ENCODE measurements at places on chromosomes 7 and 10. TPM values are rescaled to one million over a fixed set of nuclear protein-coding genes. Genes with fewer than 3 reads are reported as not detected.

GRCh38 chr7:35695473-35695850 is 527 bp upstream of the HERPUD2 start:
- no peak for DNase-seq

- DNase-seq: peak; percentile 76
Observed at GRCh38 chr10:110498087-110498981, 627 bp downstream of the DUSP5 start.

RHOBTB1 gene
- 14.1 TPM for total RNA-seq

GRCh38 chr10:61757525-61758397 is 95.0 kb downstream of the CABCOCO1 start:
- no peak for DNase-seq

GRCh38 chr10:21943633-21944265 is 59.8 kb downstream of the DNAJC1 start:
- no peak for DNase-seq

- no peak for DNase-seq
Observed at GRCh38 chr7:141045126-141045841, 28.6 kb upstream of the TMEM178B start.

GRCh38 chr10:75233444-75234016 is 2.2 kb downstream of the COMTD1 start:
- DNase-seq: no peak

DNA sequence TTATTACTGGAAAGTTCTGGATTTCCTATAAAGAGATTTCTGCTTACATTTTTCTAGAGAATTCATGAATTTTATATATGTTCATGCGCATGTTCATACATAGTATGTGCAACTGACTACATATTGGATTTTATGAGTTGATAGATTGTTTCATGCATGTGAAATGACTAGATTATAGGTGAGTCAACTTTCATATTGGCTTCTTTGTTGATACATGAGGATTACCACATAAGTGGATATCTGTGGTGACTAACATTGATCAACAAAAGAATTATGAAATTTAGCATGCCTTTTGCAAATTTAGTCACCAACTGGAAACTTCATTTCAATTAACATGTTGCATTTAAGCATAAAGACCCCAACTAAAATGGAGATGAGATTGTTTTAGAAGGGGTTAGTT is 99.0 kb downstream of the GNAT3 start:
- DNase-seq: no peak

- no peak for DNase-seq
Observed at GRCh38 chr7:6157685-6158423, 114.6 kb downstream of the CYTH3 start.

DNA sequence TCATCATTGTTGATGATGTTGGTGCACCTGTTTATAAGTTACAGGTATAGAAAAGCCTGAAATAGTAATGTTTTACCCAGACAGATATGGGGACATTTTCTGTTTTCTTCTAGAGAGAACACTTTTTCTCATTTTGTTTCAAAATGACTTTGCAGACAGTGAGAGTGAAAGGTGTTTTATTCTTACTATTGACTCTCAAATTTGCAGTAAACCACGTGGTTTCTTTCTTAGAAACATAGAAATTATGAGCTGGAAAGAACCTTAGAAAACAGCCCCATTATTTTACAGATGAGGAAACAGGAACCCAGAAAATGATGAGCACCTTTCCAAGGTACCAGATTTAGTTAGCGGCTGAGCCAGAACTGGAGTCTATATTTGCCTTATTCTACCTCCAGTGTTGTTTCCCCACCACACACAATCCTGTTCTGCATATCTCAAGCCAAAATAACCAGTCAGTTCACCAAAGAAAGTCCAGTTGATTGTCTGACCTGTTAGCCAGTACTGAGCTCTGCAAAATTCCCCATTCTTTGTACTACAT is 138.9 kb upstream of the AHR start:
- no peak for DNase-seq

GRCh38 chr7:117095055-117095454 is 141.8 kb downstream of the ST7 start:
- DNase-seq: no peak

DNA sequence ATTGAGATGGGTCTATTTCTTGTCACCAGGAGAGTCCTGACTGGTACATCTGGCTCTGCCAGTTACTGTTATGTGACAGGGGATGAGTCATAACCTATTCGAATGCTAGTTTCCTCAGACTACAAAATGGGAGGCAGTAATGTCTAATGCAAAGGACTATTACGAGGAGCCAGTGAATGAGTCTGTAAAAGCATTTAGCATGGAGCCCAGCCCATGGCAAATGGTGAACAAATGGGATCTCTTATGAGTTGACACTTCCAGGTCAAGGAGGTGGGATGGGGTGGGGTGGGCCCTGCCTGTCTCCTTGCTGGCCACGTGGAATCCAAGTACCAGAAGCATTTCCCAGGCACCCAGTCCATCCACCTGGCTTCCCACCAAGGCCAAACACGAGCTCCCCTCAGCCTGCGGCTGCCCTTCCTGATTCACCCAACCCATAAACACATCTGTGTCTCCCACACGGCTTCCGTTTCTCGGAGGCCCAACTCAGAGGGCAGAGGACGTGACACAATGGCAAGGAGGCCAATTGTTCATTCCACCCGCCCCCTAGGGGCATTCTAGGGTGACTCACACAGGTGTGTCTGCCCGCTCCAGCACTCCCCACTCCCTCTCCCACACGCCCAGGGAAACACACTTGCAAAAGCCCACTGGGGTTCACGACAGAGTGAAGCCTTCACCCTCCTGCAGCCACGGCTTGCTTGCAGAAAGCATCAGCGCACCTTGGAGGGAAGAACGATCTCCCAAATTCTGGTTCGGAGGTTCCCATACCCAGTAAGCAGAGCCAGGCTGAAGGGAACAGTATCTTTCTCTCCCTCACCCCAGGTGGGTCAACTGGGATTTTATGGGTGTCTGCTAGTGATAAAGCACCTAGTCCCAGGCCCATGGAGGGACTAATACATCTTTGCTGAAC is 109.8 kb downstream of the SH3PXD2A start:
- DNase-seq: no peak

GRCh38 chr10:13684806-13685482 is 98.2 kb downstream of the PRPF18 start:
- DNase-seq: no peak

NOS3 gene
- total RNA-seq: 13.1 TPM

DNA sequence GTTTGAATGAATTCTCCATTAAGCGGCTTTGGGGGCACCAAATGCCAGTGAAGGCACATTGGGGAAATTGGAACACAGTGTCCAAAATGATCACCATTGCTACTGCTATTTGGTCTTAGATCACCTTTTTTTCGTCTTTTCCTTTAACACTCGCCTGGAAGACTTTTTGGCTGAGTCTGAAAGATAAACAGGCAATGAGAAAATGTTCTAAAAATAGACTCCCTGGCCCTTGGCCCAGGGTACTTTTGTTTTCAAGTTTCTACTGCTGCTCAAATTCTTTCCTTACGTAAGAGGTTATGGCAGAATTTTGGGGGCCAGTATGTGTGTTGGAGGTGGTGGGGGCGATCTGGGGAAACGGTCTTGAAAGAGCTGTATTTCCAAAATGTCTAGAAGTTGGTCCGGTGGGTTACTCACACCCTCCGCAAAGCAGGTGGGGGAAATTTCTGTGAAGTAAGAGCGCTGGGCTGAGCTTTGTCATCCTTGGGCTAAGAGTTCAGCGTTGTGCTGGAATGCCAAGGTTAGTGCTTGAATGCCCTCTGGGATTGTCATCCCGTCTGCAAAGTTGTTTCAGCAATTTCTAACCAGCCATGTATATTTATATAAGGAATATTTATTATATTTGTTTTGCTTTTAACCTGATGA is 1.3 kb upstream of the ITPRIP start:
- DNase-seq: no peak

DNA sequence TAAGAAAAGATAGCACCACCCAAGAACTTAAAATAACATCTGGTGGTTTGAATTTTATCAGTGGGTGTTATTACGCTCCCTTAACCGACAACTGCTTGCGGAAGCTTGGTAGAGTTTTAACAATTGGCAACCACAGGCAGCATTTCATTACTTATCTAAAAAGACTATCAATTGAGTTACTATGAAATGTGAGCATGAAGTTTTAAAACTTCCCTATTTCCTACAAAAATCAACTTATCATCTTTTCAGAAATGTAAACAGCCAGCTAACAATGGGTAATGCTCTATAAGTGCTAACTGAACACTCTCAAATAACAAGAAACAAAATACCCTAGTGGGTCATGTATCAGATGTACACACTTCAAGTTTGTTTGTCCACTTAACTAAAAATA is 68.8 kb downstream of the OSBPL3 start:
- no peak for DNase-seq

- no peak for DNase-seq
Observed at GRCh38 chr10:78650122-78650521, 418.6 kb upstream of the ZMIZ1 start.

- no peak for DNase-seq
Observed at GRCh38 chr7:50531928-50532327, 33.3 kb downstream of the DDC start.

DNA sequence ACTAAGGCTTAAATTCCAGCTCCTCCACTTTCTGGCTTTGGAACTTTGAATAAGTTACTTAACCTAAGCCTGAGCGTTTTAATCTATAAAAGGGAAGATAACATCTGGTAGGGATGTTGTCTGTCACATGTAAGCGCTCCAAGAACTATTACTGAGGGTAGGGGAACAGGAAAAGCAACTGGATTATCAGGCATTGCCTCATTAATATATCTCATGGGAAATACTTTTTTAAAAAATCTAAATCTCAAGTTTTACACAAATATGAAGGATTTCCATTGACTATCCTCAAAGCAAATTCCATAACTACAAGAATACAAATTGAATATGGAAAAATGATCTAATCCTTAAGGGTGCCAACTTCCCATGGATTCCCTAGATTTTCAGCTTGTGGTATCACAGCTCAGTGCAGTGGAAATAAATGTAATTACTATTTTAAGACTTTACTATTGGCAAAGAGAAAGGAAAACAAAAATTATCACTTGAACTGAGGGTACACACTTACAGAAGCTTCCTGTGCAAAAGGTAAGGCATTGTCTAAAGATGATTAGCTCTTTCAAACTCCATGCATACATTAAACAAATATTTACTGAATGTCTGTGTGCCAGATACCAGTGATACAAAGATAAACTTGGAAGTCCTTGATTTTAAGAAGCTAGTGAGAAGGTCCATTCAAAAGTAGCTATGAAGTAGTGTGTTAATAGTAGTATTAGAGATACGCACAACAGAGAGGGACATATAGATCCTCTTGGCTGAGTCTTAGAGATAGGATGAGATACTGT is 38.4 kb downstream of the NT5C2 start:
- no peak for DNase-seq

DNA sequence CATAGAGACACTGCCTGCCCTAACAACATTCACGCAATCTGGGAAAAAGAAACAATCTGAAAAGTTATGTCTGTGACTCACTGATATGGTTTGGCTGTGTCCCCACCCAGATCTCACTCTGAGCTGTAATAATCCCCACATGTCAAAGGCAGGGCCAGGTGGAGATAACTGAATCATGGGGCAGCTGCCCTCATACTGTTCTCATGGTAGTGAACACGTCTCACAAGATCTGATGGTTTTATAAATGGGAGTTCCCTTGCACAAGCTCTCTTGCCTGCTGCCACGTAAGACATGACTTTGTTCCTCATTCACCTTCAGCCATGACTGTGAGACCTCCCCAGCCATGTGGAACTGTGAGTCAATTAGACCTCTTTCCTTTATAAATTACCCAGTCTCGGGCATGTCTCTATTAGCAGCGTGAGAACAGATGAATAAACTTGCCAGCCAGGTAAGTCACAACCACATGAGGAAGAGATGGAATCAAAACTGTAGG is 341.5 kb upstream of the AOAH start:
- no peak for DNase-seq

GRCh38 chr7:26100406-26101339 is 51.3 kb upstream of the NFE2L3 start:
- DNase-seq: peak; percentile 24

DNA sequence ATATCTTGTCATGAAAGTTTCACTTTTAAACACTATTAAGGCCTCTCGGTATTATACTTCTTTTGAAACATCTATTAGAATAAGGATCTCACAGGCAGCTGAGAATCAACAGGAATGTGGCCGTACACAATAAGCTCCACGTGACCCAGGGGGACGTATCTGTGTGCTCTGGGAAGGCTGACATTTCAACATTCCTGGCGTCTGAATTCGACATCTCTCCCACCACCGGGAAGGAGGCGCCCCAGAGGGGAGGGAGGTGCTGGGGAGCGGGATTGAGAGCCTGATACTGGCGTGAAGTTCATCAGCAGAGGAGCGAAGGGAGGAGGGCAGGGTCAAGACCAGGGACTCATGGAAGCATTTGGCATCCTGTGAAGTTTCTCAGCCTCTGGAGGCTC is 401.3 kb downstream of the DNAJB6 start:
- no peak for DNase-seq

DNA sequence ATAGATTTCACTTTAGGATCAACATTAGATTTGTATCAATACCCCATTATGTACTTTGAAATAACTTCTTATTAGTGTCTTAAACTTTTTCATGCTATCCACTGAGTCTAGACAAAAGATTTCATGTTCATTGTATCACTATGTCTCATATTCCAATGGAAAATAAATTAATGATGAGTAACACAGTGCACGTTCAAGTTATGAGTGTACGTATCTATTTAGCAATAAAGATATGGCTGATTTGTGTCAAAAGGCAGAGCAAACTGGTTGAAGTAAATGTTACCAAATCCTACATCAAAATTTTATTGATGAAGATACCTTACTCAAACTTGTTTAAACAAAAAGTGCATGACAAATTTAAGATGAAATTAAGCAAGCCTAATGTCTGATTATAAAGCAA is 102.4 kb downstream of the SEMA3E start:
- no peak for DNase-seq

GRCh38 chr7:98807068-98808048 is 62.5 kb downstream of the TMEM130 start:
- DNase-seq: no peak

DNA sequence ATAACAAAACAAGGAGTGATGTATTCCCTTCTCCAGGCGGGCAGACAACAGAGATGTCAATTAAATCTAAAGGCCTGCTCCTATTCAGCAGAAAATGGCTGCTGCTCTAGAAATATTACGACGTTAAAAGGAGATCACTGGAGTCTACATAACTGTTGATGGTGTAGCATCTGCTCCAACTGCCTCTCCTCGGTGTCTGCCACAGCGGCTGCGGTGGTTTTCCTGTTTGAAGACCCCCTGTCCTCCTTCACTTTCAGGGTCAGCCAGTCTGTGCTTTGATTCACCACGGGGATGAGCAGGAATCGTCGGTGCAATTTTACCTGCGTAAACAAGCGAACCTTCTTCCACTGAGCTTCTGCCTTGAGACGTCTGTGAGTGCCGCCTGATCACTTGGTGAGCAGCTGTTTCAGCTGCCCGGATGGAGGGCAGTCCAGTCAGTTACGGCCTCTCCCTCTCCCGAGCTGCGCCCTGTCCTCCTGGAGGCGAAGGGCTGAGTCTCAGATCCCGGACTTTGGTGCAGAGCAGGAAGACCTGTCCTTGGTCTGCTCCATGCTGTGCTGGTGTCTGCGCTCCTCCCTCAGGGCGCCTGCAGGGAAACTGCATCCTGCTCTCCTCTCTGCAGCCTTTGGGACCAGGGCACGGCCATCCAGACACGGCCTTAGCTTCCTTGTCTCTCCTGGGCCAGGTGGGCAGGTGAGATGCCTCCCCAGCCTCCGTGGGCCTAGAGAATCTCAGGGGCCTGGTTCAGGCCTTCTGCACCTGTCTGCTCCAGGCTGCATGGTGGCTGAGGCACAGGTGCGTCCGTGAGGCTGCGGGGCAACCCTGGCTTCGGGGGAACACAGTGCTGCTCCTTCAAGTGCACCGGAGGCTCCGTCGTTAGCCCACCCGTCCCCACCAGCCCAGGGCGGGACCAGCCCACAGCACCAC is 326.6 kb downstream of the ADARB2 start:
- DNase-seq: no peak

GRCh38 chr10:71984809-71985388 is 20.7 kb downstream of the CHST3 start:
- no peak for DNase-seq
